Fibroblast of lung (primary cell): ENCODE measurements at places on chromosomes 3 and 15. TPM values are rescaled to one million over a fixed set of nuclear protein-coding genes. Genes with fewer than 3 reads are reported as not detected.

The UTS2B gene
- total RNA-seq, result 0.51 and 0.99 TPM in 2 replicates

The BSN gene
- under 0.01 TPM in 2 replicates for total RNA-seq

The CFAP100 gene
- not detected in 2 replicates for total RNA-seq

The PTH1R gene
- total RNA-seq, result 3.3 and 4.3 TPM in 2 replicates

DNA sequence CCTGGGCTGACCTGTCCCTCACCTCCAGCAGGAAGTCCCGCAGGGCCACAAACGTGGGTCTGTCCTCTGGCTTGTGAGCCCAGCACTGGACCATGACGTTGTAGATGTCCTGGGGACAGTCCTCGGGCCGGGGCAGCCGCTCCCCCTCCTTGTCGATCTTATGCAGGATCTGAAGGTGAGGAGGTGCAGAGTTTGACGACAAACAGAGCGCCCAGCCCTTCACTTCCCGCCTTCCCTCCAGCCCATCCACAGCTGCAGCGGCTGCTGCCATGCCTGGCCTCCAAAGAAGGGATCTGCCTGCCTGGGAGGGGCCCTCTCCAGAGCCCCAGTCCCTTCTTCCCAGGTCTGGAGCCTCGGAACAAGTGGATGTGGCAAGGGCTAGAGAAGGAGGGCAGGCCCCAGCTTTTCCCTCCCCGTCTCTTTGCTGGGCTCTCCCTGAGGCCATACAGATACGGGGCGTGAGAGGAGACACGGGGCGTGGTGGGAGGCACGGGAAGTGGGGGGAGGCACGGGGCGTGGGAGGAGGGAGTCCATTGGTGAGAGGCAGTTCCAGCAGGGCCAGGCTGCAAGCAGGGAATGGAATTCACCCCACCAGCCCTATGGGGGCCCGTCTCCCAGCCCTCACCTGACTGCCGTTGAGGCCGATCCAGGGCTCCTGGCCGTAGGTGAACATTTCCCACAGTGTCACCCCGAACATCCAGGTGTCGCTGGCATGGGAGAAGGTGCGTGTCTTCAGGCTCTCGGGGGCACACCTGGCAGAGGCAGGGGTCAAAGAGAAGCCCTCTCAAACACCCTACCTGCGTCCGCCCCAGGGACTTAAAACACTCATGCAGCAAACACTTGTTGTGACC lies 29.7 kb downstream of the TNK2 start:
- no peak for DNase-seq
- peaks cover 12% of the 10 kb centered on the region for H3K36me3 ChIP-seq
- H3K4me1 ChIP-seq, result no peaks in the 10 kb centered on the region
- H3K4me3 ChIP-seq, result no peak overlapping the region
- no peaks in the 10 kb centered on the region for H3K27me3 ChIP-seq

- no peaks in the 10 kb centered on the region for H3K27me3 ChIP-seq
- peaks cover 9% of the 10 kb centered on the region for H3K4me1 ChIP-seq
- peak overlapping the region; percentile 4 for H3K27ac ChIP-seq
Measured at GRCh38 chr15:69457304-69458280, 5.0 kb downstream of the RPLP1 start.

DNA sequence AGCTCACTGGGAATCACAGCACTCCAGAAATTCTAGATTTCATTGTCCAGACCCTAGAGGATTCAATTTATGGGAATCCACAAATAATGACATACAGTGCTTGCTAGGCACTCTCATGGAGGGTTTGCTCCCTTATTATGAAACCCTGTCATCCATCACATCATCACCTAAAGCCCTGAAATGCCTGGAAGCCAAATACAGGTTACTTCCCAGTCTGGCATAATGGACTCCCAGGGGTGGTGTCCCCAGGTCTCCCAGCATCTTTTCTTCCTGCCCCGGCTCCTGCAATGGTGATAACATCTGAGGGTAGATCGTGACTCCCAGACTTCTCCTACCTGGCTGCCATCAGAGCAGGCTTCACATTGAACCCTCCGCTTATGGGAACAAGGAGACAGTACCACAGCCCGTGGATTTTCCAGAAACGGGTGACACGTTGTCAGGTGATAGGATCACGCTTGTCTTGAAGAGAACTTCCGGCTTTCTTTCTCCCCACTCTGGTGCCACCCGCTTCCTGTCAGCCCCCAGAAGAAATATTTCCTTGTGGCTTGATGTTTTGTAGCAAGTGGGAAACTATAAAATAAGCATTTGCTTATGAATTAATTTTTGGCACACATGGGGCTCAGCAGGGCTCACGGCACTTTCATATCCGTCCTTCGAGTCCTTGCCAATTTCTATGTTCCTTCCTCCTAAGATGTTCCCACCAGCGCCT lies 238.7 kb upstream of the BHLHE40 start:
- H3K4me1 ChIP-seq, result peaks cover 4% of the 10 kb centered on the region
- H3K27me3 ChIP-seq, result no peaks in the 10 kb centered on the region
- H3K4me3 ChIP-seq, result no peak overlapping the region
- no peak for DNase-seq
- H3K36me3 ChIP-seq, result no peaks in the 10 kb centered on the region

DNA sequence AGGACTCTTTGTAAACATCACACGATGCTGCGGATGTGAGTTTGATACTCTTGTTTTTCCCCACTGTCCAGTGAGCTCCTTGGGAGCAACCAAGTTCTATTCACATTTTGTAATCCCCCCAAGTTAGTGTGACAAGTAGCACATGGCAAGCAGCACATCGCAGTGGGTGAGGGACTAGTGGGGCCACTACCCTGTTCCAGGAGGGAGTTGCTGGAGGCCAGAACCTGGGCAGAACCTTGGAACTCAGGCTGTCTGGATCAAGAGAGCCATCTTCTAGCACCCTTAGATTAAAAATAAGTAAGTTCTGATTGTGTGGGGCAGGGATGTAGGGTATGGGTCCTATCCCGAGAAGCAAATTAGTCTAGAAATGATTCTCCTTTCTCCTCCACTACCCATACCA lies 91.7 kb downstream of the CHRNA7 start:
- DNase-seq, result no peak
- H3K27me3 ChIP-seq, result no peaks in the 10 kb centered on the region
- no peak overlapping the region for H3K4me3 ChIP-seq
- H3K27ac ChIP-seq, result no peak overlapping the region

GRCh38 chr3:147002721-147003120 lies 397.6 kb upstream of the PLSCR5 start:
- H3K27me3 ChIP-seq, result no peaks in the 10 kb centered on the region
- H3K4me3 ChIP-seq, result no peak overlapping the region
- no peaks in the 10 kb centered on the region for H3K4me1 ChIP-seq
- no peak overlapping the region for H3K27ac ChIP-seq
- H3K36me3 ChIP-seq, result no peaks in the 10 kb centered on the region

DNA sequence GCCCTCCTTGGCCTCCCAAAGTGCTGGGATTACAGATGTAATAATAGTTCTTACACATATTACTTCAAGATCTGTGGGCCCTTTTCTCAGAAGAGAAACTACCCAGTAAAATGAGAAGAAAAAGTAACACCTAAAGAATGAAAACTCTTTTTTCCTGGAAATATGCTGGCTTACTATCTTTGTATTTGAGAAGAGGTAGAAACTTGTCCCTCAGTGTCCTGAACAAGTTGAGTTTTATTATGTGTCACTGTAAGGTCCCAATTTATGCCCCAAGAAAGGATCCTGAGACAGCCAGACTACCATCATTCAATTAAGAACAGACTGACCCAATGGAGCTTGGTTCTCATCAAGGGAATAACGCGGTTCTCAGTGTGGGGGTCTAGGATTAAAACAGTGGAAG lies 93.8 kb downstream of the EFL1 start:
- no peak overlapping the region for H3K4me3 ChIP-seq
- no peaks in the 10 kb centered on the region for H3K4me1 ChIP-seq
- H3K27ac ChIP-seq, result no peak overlapping the region
- no peak for DNase-seq
- H3K36me3 ChIP-seq, result no peaks in the 10 kb centered on the region

DNA sequence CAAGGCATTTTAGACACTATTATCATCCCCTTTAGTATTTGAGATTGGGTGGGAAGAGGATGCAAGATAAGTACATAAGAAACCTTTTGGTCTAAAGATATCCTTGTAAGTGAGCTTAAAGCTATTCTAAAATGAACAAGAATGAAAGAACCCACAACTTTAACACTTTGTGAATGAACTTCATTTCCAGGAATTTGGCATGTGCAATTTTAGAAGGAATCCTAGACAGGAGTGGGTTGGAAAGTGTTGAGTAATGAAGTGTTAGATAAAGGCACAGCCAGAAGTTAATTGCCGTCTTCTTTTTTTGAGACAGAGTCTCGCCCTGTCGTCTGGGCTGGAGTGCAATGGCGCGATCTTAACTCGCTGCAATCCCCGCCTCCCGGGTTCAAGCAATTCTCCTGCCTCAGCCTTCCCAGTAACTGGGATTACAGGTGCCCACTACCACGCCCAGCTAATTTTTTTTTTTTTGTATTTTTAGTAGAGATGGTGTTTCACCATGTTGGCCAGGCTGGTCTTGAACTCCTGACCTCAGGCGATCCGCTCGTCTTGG lies 13.2 kb upstream of the TEX9 start:
- H3K4me3 ChIP-seq, result no peak overlapping the region
- H3K27ac ChIP-seq, result no peak overlapping the region
- no peaks in the 10 kb centered on the region for H3K27me3 ChIP-seq
- DNase-seq, result no peak
- no peaks in the 10 kb centered on the region for H3K36me3 ChIP-seq

GRCh38 chr3:170749765-170750477 lies 120.1 kb downstream of the RPL22L1 start:
- no peak overlapping the region for H3K4me3 ChIP-seq
- no peaks in the 10 kb centered on the region for H3K27me3 ChIP-seq
- no peaks in the 10 kb centered on the region for H3K36me3 ChIP-seq
- peak overlapping the region; percentile 73 for H3K27ac ChIP-seq
- peaks cover 38% of the 10 kb centered on the region for H3K4me1 ChIP-seq
- DNase-seq, result no peak

DNA sequence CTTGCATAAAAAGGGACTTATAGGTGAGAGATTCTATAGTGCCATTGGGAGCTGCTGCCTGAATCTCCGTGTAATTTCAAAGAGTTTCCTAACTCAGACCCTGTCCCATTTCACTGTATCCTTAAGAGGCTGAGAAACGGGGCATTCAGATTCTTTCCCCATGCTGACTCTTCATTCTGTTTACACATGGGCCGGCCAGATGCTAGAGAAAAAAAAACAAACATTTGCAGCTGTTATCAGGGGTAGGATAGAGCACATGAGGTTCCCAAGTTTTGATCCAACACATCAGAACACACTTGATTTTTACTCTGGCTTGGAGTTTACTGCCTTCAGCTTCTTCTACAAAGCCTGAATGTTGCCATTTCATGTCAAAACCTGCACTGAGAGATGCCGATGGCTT lies 215.9 kb upstream of the TPRG1 start:
- no peak overlapping the region for H3K4me3 ChIP-seq
- no peak for DNase-seq
- no peak overlapping the region for H3K27ac ChIP-seq
- H3K27me3 ChIP-seq, result no peaks in the 10 kb centered on the region

DNA sequence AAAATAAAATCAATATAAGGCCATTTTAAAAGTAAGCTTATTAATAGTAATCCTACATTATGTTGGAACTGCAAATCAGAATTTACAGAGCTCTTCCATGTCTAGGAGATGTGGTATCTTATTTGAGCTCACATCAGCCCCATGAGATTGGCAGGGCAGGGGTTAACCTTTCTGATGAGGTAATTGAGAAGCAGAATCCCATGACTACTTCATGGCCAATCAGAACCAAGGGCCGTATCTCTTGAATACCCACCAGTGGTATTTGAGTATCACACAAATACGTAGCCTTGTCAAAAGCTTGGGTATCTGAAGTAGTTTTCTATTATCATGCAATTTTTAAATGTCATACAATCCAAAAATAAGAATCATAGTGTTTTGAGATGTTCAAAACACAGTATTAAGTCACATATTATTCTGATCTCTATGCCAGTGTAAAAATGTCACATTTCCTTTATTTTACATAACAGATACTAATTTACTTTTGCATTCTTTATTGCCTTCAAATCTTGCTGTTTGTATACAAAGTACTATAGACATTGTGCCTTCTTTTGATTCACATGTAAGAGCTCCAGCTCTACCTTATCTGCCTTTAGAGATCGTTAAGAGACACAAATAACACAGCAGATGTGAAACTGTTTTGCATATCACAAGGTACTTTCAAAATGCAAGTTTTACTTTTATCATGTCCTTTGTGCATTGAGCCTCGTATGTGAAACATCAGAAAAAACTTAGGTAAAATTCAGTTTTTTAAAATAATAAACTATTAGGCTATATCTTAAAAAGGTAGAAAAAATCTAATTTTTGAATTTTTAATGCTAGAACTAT lies 251.7 kb upstream of the GOLGA6L4 start:
- no peak for DNase-seq
- H3K4me3 ChIP-seq, result no peak overlapping the region
- H3K27me3 ChIP-seq, result no peaks in the 10 kb centered on the region
- H3K36me3 ChIP-seq, result no peaks in the 10 kb centered on the region
- H3K4me1 ChIP-seq, result no peaks in the 10 kb centered on the region

DNA sequence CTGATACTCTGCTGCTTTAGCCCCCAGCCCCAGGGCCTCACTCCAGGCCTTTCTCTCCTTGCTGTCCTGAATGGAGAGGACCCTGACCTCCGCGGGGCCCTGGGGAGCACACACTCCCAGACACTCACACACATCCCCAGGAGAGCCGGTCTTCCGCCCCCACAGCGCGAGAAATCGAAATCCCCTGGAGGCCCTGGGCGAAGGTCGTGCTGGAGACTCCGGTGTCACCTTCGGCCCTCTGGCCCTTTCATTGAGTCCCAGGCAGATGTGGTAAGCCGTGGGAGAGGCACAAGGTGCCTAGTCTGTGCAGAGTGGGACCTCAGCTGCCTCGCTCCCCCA lies 848 bp upstream of the GOLGA8B start:
- H3K4me1 ChIP-seq, result peaks cover 6% of the 10 kb centered on the region
- peak overlapping the region; percentile 57 for H3K4me3 ChIP-seq
- no peak overlapping the region for H3K27ac ChIP-seq
- no peaks in the 10 kb centered on the region for H3K27me3 ChIP-seq
- no peaks in the 10 kb centered on the region for H3K36me3 ChIP-seq

- peaks cover 7% of the 10 kb centered on the region for H3K36me3 ChIP-seq
- H3K27me3 ChIP-seq, result no peaks in the 10 kb centered on the region
- no peaks in the 10 kb centered on the region for H3K4me1 ChIP-seq
- no peak for DNase-seq
- H3K27ac ChIP-seq, result no peak overlapping the region
- H3K4me3 ChIP-seq, result no peak overlapping the region
Measured at GRCh38 chr3:161230621-161231171, 9.6 kb downstream of the NMD3 start.

- peak overlapping the region; percentile 84 for H3K4me3 ChIP-seq
- H3K4me1 ChIP-seq, result peaks cover 12% of the 10 kb centered on the region
Measured at GRCh38 chr3:48990636-48991469, 812 bp downstream of the P4HTM start.

DNA sequence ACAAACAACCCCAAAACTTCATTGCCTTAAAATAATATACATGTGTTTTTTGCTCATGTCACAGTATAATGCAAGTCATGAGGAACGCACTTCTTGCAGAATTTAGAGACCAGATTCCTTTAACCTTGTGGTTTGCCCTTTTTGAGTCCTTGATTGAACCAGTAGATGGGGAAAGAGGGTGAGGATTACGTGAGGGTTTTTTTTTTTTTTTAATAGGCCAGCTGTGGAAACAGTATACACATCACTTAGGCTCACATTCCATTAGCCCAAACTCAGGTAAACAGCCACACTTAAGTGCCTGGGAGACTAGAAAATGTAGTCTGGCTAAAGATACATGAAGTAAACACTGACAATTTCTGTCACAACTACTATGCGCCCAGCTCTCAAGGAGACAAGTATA lies 114.9 kb upstream of the MLF1 start:
- no peaks in the 10 kb centered on the region for H3K27me3 ChIP-seq
- H3K4me1 ChIP-seq, result no peaks in the 10 kb centered on the region
- no peak overlapping the region for H3K4me3 ChIP-seq
- no peak overlapping the region for H3K27ac ChIP-seq
- H3K36me3 ChIP-seq, result no peaks in the 10 kb centered on the region

GRCh38 chr3:106206146-106206545 lies 337.3 kb upstream of the CBLB start:
- no peak overlapping the region for H3K27ac ChIP-seq
- DNase-seq, result peak; percentile 29
- H3K36me3 ChIP-seq, result no peaks in the 10 kb centered on the region
- H3K4me1 ChIP-seq, result no peaks in the 10 kb centered on the region
- no peak overlapping the region for H3K4me3 ChIP-seq
